Calu3 (cell line): ENCODE measurements at places on chromosomes 4 and X. TPM values are rescaled to one million over a fixed set of nuclear protein-coding genes. Genes with fewer than 3 reads are reported as not detected.

The SLC35A2 gene
- total RNA-seq, result 68.1 and 81.0 TPM in 2 replicates

DNA sequence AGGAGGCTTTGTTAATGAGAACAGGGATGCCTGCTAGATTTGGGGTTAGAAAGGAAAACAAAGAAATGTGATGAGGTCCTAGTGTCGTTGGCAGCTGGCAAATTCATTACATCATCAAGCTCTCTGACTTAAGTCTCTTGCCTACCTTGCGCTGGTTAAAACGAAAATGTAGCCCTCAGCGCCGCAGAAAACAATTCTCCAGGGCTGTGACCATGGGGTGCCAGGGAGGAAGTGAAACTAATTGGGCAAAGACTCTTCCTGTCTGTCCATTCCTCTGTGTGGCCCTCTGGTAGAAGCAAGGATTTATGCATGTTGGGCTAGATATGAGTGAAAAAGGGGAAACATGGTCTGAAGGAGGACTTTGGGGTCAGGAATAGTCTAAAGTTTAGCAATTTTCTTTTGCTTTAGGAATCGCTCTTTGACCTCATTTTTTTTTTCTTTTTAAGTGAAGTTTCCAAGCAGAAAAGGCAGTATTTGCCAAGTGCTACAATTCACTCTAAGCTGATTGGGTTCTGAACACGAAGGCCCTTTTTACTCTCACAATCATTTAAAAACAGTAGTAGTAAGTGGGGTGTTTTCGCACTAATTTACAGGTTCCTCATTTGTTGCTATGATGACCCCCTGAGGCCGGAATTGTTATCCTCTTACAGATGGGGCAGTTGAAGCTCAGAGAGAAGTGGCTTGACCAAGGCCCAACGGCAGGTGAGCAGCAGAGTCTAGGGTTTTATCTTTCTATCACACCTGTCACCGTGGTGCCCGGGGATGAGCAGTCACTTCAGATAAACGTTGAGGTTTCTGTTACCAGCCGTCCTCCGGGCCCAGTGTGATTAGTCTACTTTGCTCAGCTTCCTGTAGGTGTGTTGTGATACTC is 27.3 kb upstream of the CHRNA9 start:
- DNase-seq, result no peak
- peaks cover 6% of the 10 kb centered on the region for H3K36me3 ChIP-seq
- no peak overlapping the region for H3K27ac ChIP-seq
- peaks cover 11% of the 10 kb centered on the region for H3K4me1 ChIP-seq
- no peaks in the 10 kb centered on the region for H3K27me3 ChIP-seq

The ADH1C gene
- total RNA-seq, result 5.8 and 7.9 TPM in 2 replicates

DNA sequence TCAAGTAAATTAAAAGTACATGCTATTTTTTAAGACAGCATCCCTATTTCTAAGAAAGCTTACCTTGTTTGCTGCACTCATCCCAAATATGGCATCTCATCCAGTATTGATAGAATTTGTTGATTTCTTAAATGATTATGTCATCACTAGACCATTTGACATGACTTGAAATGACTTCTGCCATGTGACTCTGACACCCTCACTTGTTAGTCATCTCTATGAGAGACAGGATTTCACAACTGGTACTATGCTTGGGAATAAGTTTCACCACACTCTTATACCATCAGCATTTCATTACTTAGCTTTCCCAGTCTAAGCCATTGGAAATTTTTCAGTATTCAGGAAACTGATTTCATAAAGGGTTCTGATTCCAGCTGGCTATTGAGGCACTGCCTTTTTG is 55.3 kb downstream of the TMPRSS11F start:
- no peak overlapping the region for H3K27ac ChIP-seq
- no peaks in the 10 kb centered on the region for H3K4me1 ChIP-seq
- no peaks in the 10 kb centered on the region for H3K27me3 ChIP-seq
- no peak for DNase-seq
- H3K4me3 ChIP-seq, result no peak overlapping the region
- no peaks in the 10 kb centered on the region for H3K36me3 ChIP-seq

DNA sequence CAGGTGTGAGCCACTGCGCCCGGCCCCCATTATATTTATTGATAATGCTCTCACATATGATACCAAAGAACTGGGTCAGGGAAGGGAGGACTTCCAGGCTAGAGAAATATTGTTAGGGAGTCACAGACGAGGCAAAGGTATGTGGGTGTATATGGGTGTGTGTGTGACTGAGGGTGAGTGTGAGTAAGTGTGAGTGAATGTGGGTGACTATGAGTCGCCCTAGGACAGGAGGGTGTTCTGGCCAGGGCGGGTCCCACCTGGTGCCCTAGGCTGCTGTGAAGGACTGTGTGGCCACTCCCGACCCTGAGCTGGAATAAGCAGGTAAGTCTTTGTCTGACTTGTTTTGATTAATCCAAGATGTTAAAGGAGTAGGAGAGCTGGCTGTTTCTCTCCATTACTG is 34.4 kb downstream of the RWDD4 start:
- H3K4me1 ChIP-seq, result peaks cover 9% of the 10 kb centered on the region

The BEX1 gene
- 9.2 and 12.9 TPM in 2 replicates for total RNA-seq

GRCh38 chr4:73815145-73815544 is 21.3 kb upstream of the CXCL6 start:
- H3K27ac ChIP-seq, result peak overlapping the region; percentile 95
- peaks cover 14% of the 10 kb centered on the region for H3K36me3 ChIP-seq
- no peaks in the 10 kb centered on the region for H3K27me3 ChIP-seq
- DNase-seq, result no peak
- peaks cover 66% of the 10 kb centered on the region for H3K4me1 ChIP-seq
- H3K4me3 ChIP-seq, result no peak overlapping the region

The SSX2 gene
- total RNA-seq, result not detected in 2 replicates

- no peak overlapping the region for H3K4me3 ChIP-seq
- H3K27ac ChIP-seq, result no peak overlapping the region
- no peaks in the 10 kb centered on the region for H3K36me3 ChIP-seq
Measured at GRCh38 chr4:168527560-168527959, 30.7 kb downstream of the PALLD start.

DNA sequence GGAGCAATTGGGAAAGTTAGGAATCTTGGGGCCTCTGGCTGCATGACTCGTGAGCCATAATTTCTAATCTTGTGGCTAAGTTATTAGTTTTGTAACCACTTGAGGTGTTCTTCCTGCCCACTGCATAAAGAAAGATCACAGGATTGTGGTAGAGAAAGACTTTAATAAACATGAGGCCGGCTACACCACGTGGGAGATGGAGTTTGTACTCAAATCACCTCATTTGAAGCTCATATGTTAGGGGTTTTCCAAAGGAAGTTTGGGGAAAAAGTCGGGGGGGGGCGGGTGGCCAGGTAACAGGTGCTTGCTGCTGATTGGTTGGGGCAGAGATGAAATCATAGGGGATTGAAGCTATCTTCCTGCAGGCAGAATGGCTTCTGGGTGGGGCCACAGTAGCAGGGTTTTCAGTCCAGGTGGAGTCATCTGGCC is 287.8 kb downstream of the ZNF674 start:
- DNase-seq, result peak; percentile 38
- H3K27ac ChIP-seq, result peak overlapping the region; percentile 68
- H3K36me3 ChIP-seq, result peaks cover 6% of the 10 kb centered on the region
- H3K4me1 ChIP-seq, result peaks cover 76% of the 10 kb centered on the region

- H3K36me3 ChIP-seq, result no peaks in the 10 kb centered on the region
- H3K27ac ChIP-seq, result no peak overlapping the region
- no peaks in the 10 kb centered on the region for H3K27me3 ChIP-seq
- H3K4me1 ChIP-seq, result no peaks in the 10 kb centered on the region
Measured at GRCh38 chr4:9703391-9703790, 78.0 kb upstream of the DRD5 start.

DNA sequence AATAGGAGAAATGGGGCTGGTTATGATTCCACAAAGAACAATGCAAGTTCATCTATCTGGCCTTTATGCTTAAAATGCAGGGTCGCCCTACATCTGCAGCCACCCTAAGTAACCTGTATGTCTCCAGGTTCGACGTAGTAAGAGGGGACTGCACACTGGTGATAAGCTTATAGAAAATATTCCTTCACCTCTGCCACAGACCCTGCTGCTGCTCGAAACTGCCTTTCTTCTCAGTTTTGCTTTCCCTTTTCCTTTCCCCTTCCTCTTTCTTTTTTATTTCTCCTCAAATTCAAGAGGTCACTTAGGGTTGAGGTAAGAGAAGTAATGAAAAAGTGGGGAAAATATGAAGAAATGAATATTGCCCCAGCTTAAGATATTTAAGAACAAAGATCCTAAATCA is 123.5 kb downstream of the DCHS2 start:
- peaks cover 25% of the 10 kb centered on the region for H3K27me3 ChIP-seq
- H3K4me1 ChIP-seq, result no peaks in the 10 kb centered on the region
- no peak overlapping the region for H3K4me3 ChIP-seq
- H3K36me3 ChIP-seq, result no peaks in the 10 kb centered on the region
- no peak for DNase-seq
- H3K27ac ChIP-seq, result no peak overlapping the region

The ESX1 gene
- not detected in 2 replicates for total RNA-seq

The FHIP1A gene
- 19.3 and 25.9 TPM in 2 replicates for total RNA-seq

- H3K4me1 ChIP-seq, result no peaks in the 10 kb centered on the region
- no peak overlapping the region for H3K4me3 ChIP-seq
- H3K27ac ChIP-seq, result no peak overlapping the region
- no peaks in the 10 kb centered on the region for H3K36me3 ChIP-seq
Measured at GRCh38 chr4:6811165-6811564, 28.6 kb downstream of the KIAA0232 start.

DNA sequence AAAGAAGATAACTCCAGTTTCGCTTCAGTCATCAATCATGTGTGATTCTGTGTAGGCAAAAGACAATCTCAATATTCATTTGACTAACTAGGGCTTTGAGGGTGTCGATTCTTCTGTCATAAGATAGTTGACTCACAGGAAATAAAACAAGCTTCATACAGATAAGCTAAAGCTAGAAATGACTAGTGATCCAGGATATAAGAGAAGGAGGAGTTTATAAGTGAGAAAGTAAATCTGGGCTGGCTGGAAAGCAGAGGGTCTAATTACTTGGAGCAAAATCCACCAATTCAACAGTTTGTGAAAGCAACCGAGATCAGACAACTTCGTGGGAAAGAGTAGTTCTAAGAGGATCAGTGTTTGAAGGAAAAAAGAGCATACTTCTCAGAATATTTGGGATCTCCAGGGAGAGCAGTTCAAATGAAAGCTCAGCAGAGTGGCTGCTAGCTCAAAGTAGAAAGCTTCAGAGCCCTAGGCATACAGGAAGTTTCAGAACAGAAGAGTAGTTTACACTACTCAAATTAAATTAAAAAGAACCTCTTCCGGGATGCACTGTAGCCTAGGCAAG is 429.3 kb downstream of the INPP4B start:
- H3K27ac ChIP-seq, result peak overlapping the region; percentile 98
- no peak for DNase-seq
- peaks cover 36% of the 10 kb centered on the region for H3K36me3 ChIP-seq
- H3K4me1 ChIP-seq, result peaks cover 64% of the 10 kb centered on the region

GRCh38 chr4:3065551-3065950 is 8.8 kb downstream of the HTT-AS start:
- no peaks in the 10 kb centered on the region for H3K36me3 ChIP-seq
- DNase-seq, result no peak

GRCh38 chr4:78710536-78710935 is 65.6 kb upstream of the BMP2K start:
- DNase-seq, result no peak
- no peak overlapping the region for H3K4me3 ChIP-seq
- H3K4me1 ChIP-seq, result peaks cover 13% of the 10 kb centered on the region

- peak overlapping the region; percentile 93 for H3K27ac ChIP-seq
- no peaks in the 10 kb centered on the region for H3K27me3 ChIP-seq
- DNase-seq, result no peak
- H3K4me3 ChIP-seq, result peak overlapping the region; percentile 81
- peaks cover 60% of the 10 kb centered on the region for H3K36me3 ChIP-seq
- peaks cover 17% of the 10 kb centered on the region for H3K4me1 ChIP-seq
Measured at GRCh38 chrX:23782455-23782854, 518 bp upstream of the SAT1 start.

- peaks cover 4% of the 10 kb centered on the region for H3K4me1 ChIP-seq
- DNase-seq, result no peak
- peak overlapping the region; percentile 95 for H3K27ac ChIP-seq
- H3K27me3 ChIP-seq, result no peaks in the 10 kb centered on the region
- peak overlapping the region; percentile 94 for H3K4me3 ChIP-seq
Measured at GRCh38 chrX:118345045-118345463, 852 bp upstream of the WDR44 start.

- no peaks in the 10 kb centered on the region for H3K27me3 ChIP-seq
- no peaks in the 10 kb centered on the region for H3K36me3 ChIP-seq
- no peak for DNase-seq
- H3K4me3 ChIP-seq, result no peak overlapping the region
- no peak overlapping the region for H3K27ac ChIP-seq
- H3K4me1 ChIP-seq, result no peaks in the 10 kb centered on the region
Measured at GRCh38 chr4:7901311-7901885, 38.3 kb downstream of the AFAP1 start.

The JCHAIN gene
- not detected in 2 replicates for total RNA-seq

The PLK4 gene
- 17.7 and 22.3 TPM in 2 replicates for total RNA-seq

- no peak overlapping the region for H3K4me3 ChIP-seq
- no peak for DNase-seq
- no peaks in the 10 kb centered on the region for H3K36me3 ChIP-seq
- peaks cover 8% of the 10 kb centered on the region for H3K4me1 ChIP-seq
- no peak overlapping the region for H3K27ac ChIP-seq
- H3K27me3 ChIP-seq, result no peaks in the 10 kb centered on the region
Measured at GRCh38 chr4:74437866-74438265, 7.1 kb upstream of the AREG start.

The PAGE2B gene
- not detected in 2 replicates for total RNA-seq

DNA sequence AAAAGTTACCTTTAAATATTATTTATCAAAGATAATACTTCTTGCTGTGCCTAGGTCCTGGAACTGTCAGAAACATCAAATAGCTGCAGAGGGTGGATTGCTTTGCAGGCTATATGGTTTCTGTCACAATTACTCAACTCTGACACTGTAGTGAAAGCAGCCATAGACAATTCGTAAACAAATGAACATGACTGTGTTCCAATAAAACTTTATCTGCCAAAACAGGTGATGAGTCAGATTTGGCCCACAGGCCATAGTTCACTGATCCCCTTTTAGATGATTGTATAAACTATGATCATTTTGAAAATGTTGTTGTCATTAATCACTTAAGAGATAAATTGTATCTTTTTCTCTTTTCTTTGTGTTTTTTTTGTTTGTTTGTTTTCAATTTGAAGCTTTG is 8.4 kb upstream of the MEPE start:
- H3K4me3 ChIP-seq, result no peak overlapping the region
- no peaks in the 10 kb centered on the region for H3K36me3 ChIP-seq
- DNase-seq, result no peak
- H3K4me1 ChIP-seq, result peaks cover 8% of the 10 kb centered on the region
